ENCODE measurements at places on chromosomes 13 and 19.

DNA sequence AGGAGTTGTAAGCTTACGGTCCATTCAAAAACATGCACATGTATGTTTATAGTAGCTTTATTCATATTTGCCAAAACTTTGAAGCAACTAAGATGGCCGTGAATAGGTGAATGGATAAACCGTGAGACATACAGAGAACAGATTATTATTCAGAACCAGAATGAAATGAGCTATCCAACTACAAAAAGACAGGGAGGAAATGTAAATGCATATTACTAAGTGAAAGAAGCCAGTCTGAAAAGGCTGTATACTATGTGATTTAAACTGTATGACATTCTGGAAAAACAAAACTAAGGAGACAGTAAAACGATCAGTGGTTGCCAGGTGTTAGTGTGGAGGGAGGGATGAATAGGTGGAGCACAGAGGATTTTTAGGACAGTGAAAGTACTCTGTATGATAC, 19.9 kb downstream of the NDFIP2 start:
- no peak for DNase-seq

- no peak for DNase-seq
Observed at GRCh38 chr19:42683917-42684513, 56.3 kb downstream of the PSG3 start.

- no peak for DNase-seq
Observed at GRCh38 chr19:45137179-45137761, 23.5 kb downstream of the NKPD1 start.

DNA sequence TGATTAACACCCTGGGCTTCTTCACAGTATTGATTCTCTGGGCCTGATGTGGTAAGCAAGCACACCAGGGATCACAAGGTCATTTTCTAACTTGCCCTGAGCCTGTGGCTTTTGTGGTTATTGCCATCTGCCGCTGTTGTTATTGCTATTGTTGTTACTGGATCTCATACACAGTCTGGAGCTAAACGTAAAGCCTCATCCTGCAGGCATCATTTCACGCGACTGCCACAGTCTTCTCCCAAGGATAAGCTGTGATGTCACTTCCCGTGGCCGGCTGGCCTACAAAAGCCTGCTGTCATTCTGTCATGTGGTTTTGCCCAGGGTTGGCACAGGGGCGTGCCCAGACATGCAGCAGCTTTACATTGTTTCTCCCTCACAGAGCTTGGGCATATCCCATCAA, 154.0 kb upstream of the GPR12 start:
- DNase-seq, result no peak

GRCh38 chr13:45863709-45864590, 12.4 kb upstream of the SIAH3 start:
- no peak for DNase-seq

DNA sequence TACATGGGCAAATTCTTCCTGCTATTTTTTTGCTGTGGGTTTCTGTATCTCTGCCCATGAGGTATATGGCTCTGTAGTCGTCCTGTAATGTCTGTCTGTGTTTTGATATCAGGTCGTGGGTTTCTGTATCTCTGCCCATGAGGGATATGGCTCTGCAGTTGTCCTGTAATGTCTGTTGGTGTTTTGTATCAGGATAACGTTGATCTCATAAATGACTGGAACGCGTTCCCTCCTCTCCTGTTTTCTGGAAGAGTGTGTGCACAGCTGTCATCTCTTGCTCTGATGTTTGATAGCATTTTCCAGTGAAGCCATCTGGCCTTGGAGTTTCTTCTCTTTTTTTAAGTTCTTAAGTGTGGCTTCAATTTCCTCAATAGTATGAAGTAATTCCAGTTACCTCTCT, 57.2 kb downstream of the SOX1 start:
- DNase-seq, result no peak

GRCh38 chr19:18895824-18896341, at the start of gene CERS1:
TSS of gene CERS1 (minus strand) at chr19:18896158. CDS start at chr19:18896072, 86 bp downstream.
- no peak for DNase-seq

DNA sequence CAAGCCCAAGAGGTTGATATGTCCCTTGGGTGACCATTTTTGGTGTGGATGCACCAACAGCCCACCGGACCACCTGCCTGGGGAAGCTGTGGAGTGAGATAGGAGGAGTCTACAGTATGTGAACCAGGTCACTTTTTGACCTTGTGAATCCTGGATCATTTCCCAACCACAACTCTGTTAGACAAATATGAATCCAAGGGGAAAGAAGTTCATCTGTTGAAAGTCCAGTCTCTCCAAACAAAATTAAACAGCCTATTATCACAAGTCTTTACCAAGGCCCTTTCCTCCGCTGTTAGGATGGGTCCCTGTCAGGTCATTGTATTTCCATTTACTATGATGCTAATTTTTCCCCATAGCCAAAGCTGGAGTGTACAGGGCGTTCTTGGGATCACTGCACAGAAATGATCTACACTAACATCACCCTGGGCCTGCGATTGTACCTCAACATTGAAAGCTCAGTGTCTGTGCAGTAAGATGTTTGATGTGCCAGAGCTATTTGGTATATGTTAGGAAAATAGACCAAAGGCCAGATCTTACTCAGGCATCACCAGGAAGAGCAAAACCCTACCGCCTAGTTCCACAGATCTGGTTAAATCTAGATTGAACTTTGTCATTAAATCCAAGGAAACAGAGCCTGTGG, 117.1 kb downstream of the STARD13 start:
- no peak for DNase-seq

GRCh38 chr13:81001828-81002385, 661.0 kb upstream of the SPRY2 start:
- no peak for DNase-seq

All from stimulated activated CD4-positive, alpha-beta T cell treated with anti-CD3 and anti-CD28 coated beads, Interleukin-1b, Interleukin-23, amount 100 ng/mL, for 1 hour (primary cell).